ENCODE measurements at places on chromosomes 3 and 15.
A peak's percentile ranks its signal among the peaks of the same experiment; 100 is the strongest.

DNA sequence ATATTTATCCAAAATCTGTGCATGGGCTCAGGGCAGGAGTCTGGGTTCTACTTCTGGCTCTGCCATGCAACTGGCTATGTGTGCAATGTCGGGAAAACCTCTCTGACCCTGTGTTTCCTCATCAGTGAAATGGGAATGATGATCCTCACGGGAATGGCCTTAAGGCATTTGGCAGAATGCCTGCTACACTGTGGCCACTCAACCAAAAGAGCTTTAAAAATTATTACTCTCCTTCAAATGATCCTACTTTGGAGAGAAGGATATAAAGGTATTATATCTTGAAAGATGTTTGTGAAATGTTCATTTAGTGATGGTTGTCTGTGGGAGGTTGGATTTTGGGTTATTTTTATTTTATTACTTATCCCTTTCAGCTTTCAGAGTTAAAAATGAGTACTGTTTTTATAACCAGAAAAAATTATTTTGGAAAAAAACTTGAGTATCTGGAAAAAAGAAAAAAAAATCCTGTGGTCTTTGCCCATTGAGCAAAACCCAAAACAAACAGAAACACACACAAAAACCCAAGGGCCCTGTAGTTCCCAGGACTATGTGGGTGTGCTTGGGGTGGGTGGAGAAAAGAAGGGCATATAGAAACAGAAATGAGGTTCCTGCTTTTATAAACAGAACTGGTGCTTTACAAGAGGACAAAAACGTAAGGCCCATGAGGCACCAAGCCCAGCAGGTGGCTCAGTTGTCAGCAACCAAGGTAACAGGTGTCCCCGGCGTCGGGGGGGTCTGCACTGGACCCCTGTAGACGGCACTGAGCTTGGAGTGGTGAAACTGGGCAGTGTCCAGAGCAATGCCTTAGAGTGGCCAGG lies 22.0 kb downstream of the RGMA start:
- no peak for DNase-seq

- no peak for DNase-seq
Measured at GRCh38 chr3:24495326-24495994, 810 bp upstream of the THRB start.

GRCh38 chr3:12803371-12803770 lies 6.9 kb downstream of the CAND2 start:
- DNase-seq, result no peak

DNA sequence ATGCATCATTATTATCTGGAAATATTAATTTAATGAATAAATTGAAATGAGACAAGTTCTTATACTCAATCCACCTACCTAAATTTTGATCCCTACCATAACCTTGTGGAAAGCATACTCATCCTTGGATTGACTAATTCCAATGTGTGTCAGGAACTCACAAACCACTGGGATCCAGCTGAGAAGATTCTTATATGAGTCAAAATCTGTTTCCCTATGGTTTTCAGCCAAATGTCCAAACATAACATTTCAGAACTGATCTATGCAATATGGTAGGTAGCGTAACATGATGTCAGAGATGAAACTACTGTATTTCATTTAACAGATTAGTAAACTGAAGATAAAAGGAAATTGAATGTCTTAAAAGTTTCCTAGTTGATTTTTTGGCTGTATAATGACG lies 250.0 kb downstream of the PLOD2 start:
- DNase-seq, result no peak

- DNase-seq, result no peak
Measured at GRCh38 chr3:194083637-194084224, 52.2 kb upstream of the HES1 start.

DNA sequence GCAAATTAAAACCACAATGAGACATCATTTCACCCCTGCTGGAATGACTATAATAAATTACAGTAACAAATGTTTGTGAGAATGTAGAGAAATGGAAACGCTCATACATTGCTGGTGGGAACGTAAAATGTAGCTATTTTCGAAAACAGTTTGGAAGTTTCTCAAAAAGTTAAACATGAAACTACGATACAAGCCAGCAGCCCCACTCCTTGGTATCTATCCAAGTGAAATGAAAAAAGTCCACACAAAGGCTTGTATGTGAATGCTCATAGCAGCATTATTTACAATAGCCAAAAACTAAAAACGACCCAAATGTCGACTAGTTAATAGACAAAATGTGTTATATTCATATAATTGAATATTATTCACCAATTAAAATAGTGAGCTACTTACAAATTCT lies 22.9 kb upstream of the CFAP20DC start:
- no peak for DNase-seq

GRCh38 chr15:28098360-28098765 lies 752 bp downstream of the OCA2 start:
- DNase-seq, result no peak

DNA sequence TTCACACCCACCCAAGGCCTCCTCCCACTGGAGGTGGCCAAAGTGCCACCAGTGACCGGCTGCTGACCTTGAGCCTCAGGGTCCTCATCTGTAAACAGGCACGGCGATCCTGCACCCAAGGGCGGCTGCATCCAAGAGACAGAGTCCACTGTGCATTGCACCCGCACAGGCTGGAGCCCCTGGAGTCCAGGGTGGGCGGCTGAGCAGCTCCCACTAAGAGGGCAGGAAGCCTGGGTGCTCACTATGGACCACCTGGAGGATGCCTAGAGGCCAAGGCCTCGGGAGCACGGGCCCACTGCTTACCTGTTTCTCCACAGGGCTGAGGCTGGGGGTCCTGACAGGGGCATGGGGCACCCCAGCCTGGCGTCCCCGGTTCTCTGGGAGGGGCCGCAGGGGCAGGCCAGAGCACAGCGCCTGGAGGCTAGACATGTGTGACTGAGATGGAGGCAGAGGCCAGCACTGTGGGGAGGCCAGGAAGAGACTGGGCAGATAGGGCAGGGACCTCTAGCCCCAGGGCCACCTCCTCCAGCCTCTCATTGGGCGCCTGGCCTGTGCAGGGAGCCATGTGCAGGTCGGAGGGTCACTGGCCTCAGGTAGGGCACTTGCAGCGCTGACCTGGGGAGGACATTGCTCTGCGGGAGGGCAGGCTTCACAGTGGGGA lies at the start of gene UROC1:
UROC1 (minus strand) TSS at position 483 of the 661 bp plus-strand sequence; CDS start at position 429, 54 bp downstream.
- no peak for DNase-seq

- DNase-seq, result no peak
Measured at GRCh38 chr3:42778644-42779043, 5.6 kb upstream of the CCDC13 start.

DNA sequence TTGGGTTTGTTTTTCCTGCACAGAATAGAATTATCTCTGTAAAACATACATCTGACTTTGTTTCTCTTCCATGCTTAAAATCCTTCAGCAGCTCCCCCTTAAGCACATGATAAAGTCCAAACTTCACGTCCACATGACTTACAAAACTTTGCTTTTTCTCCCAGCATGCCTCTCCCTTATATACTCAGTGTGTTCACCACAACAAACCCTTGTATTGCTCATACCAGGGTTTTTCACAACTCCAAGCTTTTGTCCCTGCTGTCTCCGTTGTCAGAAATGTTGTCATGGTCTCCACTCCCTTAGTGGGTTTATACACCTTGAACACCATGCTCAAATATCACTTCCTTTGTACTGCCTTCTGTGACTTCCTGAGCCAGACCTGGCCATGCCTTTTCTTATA lies 91.1 kb upstream of the MITF start:
- DNase-seq, result no peak

- DNase-seq, result no peak
Measured at GRCh38 chr3:196048922-196049598, 32.8 kb downstream of the TFRC start.

DNA sequence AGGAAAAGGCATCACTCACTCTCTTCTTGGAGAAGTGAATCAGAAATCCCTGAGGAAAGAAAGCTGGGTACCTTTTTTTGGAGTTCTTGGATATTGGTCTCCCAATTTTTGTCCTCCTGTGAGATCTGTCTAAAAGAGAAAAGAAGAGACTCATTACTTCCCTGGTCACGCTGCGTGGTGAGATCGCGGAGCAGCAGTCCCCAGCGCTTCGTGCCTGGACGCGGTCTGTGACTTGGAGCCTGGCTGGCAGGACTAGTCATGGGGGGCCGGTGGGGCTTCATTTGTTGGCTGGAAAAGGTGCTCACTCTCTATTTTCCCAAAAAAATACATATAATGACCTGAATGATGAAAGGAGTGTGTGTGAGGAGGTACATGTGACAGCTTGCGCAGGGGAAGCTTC lies 144.0 kb downstream of the OCA2 start:
- DNase-seq, result no peak

DNA sequence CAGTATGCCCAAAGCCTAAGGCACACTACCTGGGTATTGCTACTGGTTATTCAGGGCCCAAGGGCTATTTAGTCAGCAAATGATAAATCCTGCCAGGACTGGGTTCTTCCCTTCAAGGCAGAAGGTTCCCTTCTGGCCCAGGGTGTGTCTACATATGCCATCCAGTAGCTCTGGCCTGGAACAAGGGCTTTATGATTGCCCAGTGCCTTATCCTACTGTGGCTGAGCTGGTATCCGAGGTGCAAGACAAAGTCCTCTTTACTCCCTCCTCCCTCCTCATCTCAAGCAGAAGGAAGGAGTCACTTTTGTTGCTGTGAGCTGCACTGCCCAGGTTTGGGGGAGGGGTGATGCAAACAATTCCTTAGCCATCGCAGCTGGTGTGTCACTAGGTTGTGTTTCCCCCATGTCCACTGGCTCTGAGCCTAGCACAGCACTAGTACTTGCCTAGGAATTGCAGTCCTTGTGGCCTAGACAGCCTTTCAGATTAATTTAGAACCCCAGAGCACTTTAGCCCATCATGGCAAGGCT lies 221.8 kb upstream of the TGFBR2 start:
- DNase-seq, result no peak

DNA sequence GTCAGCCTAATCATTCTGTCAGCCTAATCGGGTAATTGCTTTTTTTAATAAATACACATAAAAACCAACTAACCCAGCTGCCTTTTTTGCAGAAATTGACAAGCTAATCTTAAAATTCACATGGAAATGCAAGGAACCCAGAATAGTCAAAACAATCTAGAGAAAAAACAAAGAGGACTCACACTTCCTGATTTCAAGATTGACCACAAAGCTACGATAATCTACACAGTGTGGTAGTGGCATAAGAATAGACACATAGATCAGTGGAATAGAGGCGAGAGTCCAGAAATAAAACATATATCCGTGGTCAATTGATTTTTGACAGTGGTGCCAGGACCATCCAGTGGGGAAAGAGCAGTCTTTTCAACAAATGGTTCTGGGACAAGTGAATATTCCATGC lies 2.4 kb upstream of the C3orf20 start:
- DNase-seq, result no peak

GRCh38 chr15:82647045-82647834 lies at the start of gene CPEB1:
Gene CPEB1 (minus strand): TSS chr15:82647363. CDS start chr15:82628459, 18,904 bp downstream.
- DNase-seq, result peak; percentile 49

- peak; percentile 85 for DNase-seq
Measured at GRCh38 chr15:82680200-82681102, 29.2 kb downstream of the AP3B2 start.

GRCh38 chr3:11556851-11557644 lies 86.7 kb downstream of the VGLL4 start:
- no peak for DNase-seq

DNA sequence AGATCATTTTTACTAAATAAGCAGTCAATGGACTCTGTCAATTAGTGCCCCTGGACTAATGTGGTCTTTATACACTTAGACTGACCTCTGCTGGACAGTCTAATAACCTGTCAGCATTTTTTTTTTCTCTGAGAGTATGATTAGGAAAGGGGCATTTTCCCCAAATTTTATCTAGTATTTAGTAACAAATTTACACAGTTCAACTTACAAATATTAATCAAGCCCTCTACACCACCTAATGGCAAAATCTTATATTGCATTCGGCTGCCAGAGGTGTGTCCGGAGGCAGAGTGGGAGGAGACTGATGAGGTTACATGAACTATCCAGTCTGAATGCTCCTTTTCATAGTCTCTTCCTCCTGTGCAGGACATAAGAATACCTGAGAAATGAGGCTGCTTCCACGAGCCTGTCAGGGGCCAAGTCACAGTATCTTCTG lies 36.0 kb upstream of the COLQ start:
- peak; percentile 44 for DNase-seq

DNA sequence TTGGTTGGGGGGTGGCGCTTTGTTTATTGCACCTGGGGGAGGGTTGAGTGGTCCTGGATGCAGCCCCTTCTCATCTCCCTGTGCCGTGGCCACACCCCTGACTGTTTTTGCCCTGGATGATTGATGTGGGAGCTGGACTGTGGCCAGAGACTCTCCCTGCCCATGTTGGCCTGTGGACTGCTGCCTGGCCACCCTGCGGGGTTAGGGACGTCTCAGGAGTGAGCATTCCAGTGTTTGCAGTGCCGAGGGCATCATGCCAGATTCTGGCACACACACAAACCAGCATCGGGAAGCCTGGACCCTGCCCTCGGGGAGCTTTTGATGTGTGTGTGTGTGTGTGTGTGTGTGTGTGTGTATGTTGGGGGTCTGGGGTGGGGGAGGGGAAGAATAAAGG lies 15.8 kb downstream of the APBA2 start:
- no peak for DNase-seq

- DNase-seq, result no peak
Measured at GRCh38 chr3:182906036-182906435, 74.3 kb downstream of the DCUN1D1 start.

- no peak for DNase-seq
Measured at GRCh38 chr3:142053244-142053643, 96.1 kb downstream of the TFDP2 start.

- no peak for DNase-seq
Measured at GRCh38 chr3:144549166-144549565, 577.5 kb downstream of the DIPK2A start.

DNA sequence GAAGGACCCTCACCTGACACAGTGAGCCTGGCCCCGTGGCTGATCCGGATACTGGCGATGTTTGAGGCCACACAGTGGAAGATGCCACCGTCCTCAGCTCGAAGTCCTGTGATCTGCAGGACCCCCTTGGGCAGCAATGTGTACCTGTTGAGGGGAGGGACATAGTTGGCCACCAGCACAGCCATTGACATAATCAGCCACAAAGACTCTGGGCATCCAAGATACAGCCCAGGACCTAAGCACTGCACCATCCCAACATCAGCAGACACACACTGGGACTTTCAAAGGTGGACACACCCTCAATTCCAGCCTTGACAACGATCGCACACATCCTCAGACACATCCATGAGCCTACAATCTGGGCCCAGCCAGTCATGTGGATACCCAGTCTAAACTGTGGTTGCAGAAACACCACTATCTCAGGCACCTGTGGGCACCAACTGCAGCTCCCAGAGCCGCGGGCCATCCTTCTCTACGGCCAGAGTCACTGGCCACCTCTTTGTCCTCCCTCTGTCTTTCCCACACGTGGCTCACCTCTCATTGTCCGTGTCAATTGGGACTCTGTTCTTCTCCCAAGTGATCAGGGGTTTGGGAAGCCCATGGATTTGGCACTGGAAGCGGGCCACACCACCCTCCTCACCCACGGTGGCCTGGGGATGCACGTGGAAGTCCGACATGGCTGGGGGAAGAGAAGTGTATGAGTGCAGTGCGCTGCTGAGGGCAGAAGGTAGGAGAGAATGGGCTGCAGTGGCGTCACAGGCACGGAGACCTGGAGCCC lies 31.0 kb downstream of the RNU5B-1 start:
- DNase-seq, result no peak

- no peak for DNase-seq
Measured at GRCh38 chr15:66573348-66573718, 7.5 kb upstream of the LCTL start.

All from stimulated activated CD4-positive, alpha-beta T cell treated with anti-CD3 and anti-CD28 coated beads, Interleukin-4, amount 100 ng/mL, for 4 hours (primary cell).